T-cell (primary cell): ENCODE measurements at places on chromosomes 4 and X. TPM values are rescaled to one million over a fixed set of nuclear protein-coding genes. Genes with fewer than 3 reads are reported as not detected.

The PDGFC gene
- total RNA-seq, result 0.47 TPM

GRCh38 chr4:21470535-21470934 lies 478.0 kb downstream of the KCNIP4 start:
- no peaks in the 10 kb centered on the region for H3K36me3 ChIP-seq
- H3K27ac ChIP-seq, result no peak overlapping the region
- no peak for DNase-seq

The CXCL6 gene
- not detected for total RNA-seq

DNA sequence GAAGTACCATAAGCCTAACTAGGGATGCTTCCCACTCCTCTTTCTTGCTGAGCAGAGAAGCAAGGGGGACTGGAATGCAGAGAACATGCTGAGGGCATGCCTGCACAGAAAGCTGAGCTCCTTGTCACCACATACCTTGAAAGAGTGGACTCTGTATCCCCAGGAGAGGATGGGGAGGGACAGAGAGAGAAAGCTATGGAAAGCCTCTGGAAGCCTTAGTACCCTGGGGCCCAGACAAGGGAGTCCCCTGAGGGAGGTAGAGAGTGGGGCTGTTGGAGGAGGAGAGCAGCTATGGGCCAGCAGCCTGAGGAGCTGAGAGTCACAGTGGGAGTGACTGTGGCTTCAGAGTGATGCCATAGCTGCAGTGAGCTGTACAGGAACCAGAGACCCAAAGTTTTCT lies 77.9 kb downstream of the RTL9 start:
- no peak overlapping the region for H3K27ac ChIP-seq
- no peaks in the 10 kb centered on the region for H3K4me1 ChIP-seq
- no peak for DNase-seq
- no peaks in the 10 kb centered on the region for H3K36me3 ChIP-seq
- H3K4me3 ChIP-seq, result no peak overlapping the region

DNA sequence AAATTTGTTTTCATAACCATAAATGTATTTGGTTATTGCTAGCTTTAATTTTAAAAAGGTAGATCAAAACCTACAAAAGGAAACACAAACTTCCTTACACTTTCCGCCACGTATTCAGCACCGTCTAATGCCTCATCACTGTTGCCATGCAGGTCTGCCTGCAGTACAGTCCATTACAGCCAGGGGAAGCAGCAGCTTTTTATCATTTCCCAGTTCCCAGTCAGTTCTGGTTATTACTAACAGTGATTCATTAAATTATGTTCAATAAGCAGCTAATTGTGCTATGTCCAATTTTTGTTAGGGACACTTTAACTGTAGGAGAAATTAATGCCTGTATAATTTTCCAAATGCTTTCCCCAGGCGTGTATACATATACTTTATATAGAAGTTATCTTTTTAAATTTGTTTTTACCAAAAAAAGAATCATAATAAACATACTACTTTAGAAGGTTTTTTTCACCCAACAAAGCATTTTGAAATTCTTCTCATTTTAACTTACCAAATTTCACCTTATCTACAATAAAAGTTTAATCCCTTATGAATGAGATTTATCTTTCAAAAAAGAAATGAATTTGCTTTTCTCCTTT lies 93.3 kb downstream of the ANXA3 start:
- H3K27ac ChIP-seq, result no peak overlapping the region
- peak; percentile 44 for DNase-seq
- no peaks in the 10 kb centered on the region for H3K36me3 ChIP-seq
- H3K4me3 ChIP-seq, result no peak overlapping the region
- H3K27me3 ChIP-seq, result no peaks in the 10 kb centered on the region

DNA sequence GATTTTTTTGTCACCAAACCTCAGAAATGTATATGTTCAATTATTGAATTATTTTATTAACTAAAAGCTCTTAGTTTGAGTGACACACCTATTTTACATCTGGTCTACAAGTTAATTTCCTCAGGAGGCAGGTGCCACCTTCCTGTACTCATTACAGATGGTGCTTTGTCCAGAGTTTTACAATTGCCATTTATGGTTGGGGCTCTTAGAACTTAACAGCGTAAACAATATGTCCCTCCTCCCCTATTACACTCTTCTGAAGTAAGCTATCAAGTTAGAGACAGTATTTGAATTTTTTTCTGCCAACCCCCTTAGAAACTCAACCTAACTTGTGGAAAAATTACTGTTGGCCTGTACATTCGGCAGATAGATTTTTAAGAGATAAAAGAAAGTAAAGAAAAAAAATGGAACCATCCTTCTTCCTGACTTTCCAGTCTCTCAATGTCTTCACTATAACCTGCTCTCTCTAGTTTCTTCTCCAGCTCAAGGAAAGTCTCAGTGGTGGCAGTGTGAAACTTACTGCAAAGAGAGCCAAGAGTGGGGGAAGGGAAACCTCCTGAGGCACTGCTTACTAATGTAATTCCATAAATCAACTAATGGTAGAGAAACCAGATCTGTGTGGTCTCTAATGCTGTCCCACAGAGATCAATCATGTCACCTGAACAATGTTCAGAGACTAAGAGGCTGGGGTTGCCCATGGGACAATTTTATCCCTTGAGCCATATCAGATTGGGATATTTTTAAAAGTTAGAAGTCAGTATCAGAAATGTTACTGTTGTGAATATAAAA lies 7.8 kb downstream of the CXXC4 start:
- DNase-seq, result no peak
- no peak overlapping the region for H3K27ac ChIP-seq
- no peaks in the 10 kb centered on the region for H3K36me3 ChIP-seq
- peaks cover 13% of the 10 kb centered on the region for H3K27me3 ChIP-seq

DNA sequence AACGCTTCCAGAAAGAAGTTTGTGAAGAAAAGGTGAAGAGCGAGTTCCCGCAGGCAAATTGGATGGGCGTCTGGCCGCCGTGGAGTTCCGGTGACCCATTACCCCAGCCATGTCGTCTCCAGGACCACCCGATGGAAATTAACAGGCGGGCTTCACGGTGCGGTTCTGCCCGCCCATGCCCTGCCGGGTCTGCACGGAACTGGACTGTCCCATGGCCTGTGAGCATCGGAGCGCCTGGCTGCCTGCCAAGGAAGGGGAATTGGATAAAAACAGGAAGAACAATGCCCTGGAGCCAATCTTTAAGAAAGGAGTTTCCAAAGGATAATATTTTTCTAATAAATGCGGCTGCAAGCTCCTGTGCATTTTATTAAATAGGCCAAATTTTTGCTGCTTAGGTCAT lies 319.8 kb upstream of the SLC7A11 start:
- H3K36me3 ChIP-seq, result no peaks in the 10 kb centered on the region
- no peaks in the 10 kb centered on the region for H3K4me1 ChIP-seq
- H3K27me3 ChIP-seq, result no peaks in the 10 kb centered on the region
- H3K4me3 ChIP-seq, result no peak overlapping the region
- no peak overlapping the region for H3K27ac ChIP-seq

- DNase-seq, result no peak
These were observed 188.2 kb upstream of the HS3ST1 start for GRCh38 chr4:11616856-11617255.
